Stimulated activated CD8-positive, alpha-beta memory T cell treated with anti-CD3 and anti-CD28 coated beads, Interleukin-2, amount 100 ng/mL, for 1 hour (primary cell): ENCODE measurements at places on chromosomes 2 and 18.

DNA sequence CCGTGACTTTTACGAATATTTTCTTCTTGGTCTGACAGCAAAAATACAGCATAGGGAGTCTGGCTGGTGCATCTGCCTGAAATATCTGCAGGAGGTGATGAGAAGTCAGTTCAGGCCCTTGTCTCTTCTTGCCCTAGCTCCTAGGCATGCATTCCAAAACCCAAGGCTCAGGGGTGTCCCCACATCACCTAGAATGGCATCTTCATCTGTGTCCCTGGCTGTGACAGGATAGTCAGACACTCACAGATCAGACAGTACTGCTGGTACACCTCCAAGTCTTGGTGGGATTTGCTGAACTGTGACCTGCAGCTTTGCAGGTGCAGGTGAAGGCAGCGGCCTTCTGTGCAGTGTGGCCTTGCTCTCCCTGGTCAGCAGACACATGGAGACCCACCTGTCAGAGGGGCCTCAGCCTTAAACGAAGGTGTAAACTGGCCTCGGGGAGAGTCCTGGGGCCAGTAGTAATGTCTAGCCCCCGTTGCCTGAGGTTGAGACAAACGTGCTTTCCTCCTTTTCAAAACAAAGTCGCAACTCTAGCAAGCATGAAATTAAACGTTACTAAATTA, 42.8 kb downstream of the MBP start:
- DNase-seq, result no peak

GRCh38 chr2:108632332-108633160, 86.7 kb upstream of the RANBP2 start:
- DNase-seq, result no peak

DNA sequence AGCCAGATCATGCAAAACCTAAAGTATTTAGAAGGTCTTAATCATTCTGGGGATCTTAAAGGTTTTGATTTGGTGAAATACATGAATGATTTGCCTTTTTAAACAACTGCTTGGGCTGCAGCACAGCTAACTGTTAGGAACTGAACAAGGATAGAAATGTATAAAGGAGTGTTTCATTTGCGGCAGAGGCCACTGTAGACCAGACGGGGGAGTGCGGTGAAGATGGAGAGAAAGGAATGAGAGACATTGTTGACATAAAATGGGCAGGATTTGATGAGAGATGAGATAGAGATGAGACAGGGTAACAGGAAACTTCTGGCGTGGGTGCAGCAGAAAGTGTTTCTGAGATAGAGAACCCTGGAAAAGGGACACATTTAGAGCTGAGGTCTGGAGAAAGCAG, 308.1 kb downstream of the TMX3 start:
- no peak for DNase-seq

DNA sequence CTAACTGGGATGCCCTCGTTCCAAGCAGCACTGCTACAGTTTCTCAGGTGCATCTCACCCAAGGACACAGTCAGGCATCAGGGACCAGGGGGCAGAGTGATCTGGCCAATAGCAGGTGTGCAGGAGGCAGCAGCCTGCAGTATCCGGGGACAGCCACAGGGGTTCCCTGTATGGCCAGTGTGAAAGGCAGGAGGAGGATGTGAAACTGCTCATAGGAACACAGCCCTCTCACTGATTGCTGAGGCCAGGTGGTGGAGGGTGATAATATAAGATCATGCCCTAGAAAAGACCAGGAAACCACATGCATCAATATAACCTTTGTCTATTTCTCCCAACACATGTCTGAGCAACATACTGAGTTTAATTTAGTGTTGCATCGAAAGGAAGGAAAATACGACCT, 112.7 kb upstream of the TACR1 start:
- no peak for DNase-seq

- DNase-seq, result no peak
Observed at GRCh38 chr2:75100801-75101151, 98.5 kb downstream of the TACR1 start.

DNA sequence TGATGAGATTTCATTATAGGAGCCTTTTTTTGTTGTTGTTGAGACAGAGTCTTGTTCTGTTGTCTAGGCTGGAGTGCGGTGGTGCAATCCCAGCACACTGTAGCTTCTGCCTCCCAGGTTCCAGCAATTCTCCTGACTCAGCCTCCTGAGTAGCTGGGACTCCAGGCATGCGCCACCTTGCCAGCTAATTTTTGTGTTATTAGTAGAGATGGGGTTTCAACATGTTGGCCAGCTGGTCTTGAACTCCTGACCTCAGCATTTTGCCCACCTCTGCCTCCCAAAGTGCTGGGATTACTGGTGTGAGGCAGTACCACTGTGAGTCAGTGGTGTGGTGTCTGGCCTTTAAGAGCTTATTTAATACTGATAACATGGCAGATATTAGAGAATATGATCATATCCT, 60.1 kb downstream of the MOB4 start:
- no peak for DNase-seq

DNA sequence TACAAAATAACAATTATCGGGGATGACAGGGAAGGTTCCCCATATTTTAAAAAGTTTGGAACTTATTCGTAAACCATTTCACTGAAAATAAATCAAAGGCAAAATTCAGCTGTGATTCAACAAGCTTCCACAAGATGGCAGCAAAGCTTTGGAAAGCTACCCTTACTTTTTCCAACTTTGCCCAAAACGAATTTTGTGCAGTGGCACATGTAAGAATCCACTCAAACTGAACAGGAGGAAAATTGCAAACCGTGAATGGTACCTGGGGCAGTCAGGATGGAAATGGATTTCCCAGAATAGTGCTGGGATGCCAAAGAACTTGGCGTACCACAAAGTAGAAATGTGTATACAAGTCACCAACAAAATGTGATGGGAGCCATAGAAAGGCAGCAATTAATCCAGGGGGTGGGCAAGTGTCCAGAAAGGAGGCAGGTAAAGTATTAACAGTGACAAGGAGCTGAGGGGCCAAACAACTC, 10.7 kb downstream of the RPL31 start:
- no peak for DNase-seq

GRCh38 chr2:132583666-132584360, 86.2 kb downstream of the LYPD1 start:
- no peak for DNase-seq

DNA sequence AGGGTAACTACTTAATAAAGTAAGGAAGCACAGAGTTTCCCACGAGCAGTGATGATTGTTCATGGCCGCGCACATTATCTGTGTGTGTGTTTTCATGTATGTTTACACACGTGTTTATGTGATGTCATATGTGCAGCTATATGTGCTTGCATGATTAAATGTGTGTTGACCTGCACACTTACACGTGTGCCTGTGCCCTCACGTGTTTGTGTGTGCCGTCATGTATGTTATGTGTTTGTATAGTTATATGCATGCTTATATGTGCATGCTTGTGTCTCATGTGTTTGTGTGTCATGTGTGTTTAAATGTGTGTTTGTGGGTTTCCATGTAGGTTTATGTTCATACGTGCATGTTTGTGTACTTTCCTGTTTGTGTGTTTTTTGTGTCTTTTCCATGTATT, 782.3 kb downstream of the GALR1 start:
- no peak for DNase-seq

DNA sequence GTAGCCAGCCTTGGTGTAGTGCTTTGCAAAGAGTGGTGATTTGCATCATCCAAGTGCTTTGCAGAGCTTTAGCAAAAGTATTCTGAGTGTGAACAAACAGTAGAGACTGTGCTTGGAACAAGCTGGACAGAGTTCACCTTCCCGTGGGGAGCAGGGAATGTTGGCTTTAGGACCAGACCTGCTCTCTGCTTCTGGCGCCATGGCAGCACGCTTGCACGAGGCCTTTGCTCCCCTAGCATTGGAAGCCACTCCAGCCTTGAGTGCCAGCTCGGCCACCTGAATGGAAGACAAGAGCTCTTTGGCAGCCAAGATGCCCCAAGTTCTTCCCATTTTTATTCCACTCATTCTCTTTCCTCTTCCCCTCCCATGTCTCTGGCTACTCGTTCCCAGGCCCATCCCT, 250.8 kb upstream of the OSR1 start:
- no peak for DNase-seq
